ENCODE measurements at places on chromosomes 2 and 18.

- no peak for DNase-seq
These were observed 257.5 kb upstream of the KLHL29 start for GRCh38 chr2:23127465-23127864.

- no peak for DNase-seq
These were observed 553.0 kb upstream of the SYT4 start for GRCh38 chr18:43830303-43830702.

GRCh38 chr2:221124532-221125240 lies 447.4 kb downstream of the EPHA4 start:
- DNase-seq = no peak

GRCh38 chr2:238865744-238866355 lies 18.0 kb downstream of the TWIST2 start:
- DNase-seq = no peak

DNA sequence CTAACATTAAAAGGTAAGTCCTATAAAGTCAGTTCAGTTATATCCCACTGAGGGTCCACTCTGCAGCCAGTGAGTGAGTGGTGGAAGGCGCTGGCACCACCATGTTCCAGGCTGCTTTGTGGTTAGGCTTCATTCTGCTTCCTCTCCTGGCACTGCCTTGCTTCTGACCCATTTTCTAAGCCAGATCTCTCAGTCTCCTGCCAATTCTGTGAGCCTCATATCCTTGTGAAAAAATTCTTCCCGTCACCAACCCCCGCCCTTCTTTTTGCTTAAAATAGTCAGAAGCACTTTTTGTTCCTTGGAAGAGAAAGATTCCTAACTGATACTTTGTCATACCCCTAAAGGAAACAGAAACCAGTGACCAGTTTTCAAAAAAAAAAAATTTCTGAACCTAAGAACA lies 139.8 kb upstream of the NCK2 start:
- no peak for DNase-seq

DNA sequence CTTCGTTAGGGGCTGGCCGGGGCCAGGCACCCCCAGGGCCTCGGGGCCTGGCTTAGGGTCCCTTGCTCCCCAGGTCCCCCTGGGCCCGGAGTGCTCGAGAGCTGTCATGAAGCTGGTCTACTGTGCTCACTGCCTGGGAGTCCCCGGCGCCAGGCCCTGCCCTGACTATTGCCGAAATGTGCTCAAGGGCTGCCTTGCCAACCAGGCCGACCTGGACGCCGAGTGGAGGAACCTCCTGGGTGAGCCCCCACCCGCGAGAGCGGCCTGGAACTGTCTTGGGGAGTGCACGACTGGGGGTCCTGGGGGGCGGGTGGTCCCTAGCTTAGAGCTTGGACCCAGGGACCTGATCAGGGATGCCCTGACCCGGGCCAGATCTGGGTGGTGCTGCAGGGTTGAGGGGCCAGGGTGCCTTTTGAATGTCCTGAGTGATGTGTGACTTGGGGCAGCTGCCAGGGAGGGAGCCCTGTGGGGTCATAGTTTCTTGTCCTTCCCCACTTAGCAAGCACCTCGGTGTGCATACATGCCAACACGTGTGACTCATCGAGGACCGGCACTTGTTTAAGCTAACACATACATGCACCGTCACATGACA lies 27.9 kb downstream of the GPC1 start:
- DNase-seq = no peak

Measured in activated B cell treated with CpG ODN at 0.5 μM for 24 hours (primary cell).